ENCODE measurements at places on chromosomes 5 and 9. TPM values are rescaled to one million over a fixed set of nuclear protein-coding genes. Genes with fewer than 3 reads are reported as not detected.

DNA sequence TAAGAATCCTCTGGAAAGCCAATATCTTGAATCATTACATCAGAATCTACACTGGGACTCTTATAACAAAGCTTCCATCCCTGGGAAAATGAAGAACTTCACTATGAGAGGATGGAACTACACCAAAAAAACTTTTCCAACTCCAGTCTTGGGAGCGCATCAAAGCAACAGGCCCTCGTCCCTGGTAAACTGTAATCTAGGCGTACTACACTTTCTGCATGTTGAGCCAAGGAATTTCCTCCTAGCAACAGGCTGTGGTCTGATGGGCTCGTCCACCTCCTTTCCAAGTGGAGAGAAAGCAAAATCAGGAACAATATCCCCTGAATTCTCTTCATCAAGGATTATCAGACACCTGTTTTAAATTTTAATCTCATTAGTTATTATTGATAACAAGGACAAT, 94.1 kb downstream of the NFIB start:
- H3K27ac ChIP-seq = no peak overlapping the region
- peaks cover 2% of the 10 kb centered on the region for H3K27me3 ChIP-seq

HSPB3 gene
- 0.54 TPM for total RNA-seq

DNA sequence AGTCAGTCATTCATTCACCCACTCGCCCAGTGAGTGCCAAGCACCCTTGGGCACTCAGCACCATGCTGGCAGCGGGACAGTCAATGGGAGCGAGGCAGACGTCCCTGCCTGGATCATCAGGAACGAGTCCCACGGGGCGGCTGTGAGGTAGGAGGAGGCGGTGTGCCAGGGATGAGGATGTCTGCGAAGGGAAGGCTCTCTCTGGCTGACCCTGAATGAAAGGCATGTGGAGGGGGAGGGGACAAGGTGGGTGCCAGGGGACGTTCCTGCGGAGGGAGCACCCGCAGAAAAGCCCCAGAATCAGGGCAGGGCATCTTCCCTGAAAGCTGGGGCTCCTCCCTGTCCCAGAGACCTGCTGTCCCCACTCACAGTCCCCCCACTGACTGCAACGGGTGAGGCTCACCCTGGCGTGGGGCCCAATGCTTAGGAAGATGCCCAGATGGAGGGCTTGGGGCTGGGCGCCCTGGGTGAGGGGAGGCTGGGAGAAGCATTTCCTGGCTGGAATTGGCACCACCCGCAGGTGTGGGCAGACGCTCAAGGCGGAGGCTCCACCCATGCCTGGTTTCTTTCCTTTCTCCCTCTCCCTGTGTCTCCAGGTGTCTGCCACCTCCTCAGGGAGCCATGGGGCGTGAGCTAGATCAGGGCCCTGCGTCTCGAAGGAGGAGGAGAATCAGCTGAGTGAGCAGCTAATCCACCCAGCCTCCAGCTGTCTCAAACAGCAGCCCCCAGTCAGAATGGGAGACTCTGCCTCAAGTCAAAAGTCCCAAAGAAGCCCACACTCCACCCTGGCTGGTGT, 179.0 kb upstream of the PPP1R26 start:
- no peaks in the 10 kb centered on the region for H3K36me3 ChIP-seq
- no peak for DNase-seq
- H3K4me3 ChIP-seq = no peak overlapping the region
- H3K4me1 ChIP-seq = no peaks in the 10 kb centered on the region
- H3K27me3 ChIP-seq = no peaks in the 10 kb centered on the region
- H3K27ac ChIP-seq = no peak overlapping the region

DNA sequence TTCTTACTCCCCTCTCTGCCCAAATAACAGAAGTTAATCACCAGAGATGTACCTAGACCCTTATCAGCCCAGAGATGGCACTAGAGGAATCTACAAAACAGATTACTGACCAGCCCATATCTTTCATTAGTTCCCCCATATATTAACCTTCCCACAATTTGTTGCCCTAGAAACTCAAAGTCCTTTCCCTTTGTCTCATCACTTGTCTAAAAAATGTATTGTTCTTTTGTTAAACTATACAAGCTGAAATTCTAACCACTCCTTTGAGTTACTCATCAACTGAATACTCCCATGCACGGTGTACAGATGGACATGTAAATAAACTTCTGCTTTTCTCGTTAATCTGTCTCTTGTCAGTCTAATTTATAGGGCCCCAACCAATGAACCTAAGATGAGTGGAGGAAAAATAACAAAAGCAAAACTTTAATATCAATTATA, 130.9 kb downstream of the CCDC192 start:
- no peak overlapping the region for H3K27ac ChIP-seq
- no peaks in the 10 kb centered on the region for H3K36me3 ChIP-seq
- H3K27me3 ChIP-seq = no peaks in the 10 kb centered on the region
- DNase-seq = no peak
- no peak overlapping the region for H3K4me3 ChIP-seq

GRCh38 chr5:1704676-1705075, 95.0 kb downstream of the MRPL36 start:
- H3K4me1 ChIP-seq = no peaks in the 10 kb centered on the region
- H3K27ac ChIP-seq = no peak overlapping the region
- H3K27me3 ChIP-seq = peaks cover 5% of the 10 kb centered on the region
- H3K4me3 ChIP-seq = no peak overlapping the region
- no peaks in the 10 kb centered on the region for H3K36me3 ChIP-seq
